ENCODE measurements at places on chromosomes 6 and 20.
A peak's percentile ranks its signal among the peaks of the same experiment; 100 is the strongest.

DNA sequence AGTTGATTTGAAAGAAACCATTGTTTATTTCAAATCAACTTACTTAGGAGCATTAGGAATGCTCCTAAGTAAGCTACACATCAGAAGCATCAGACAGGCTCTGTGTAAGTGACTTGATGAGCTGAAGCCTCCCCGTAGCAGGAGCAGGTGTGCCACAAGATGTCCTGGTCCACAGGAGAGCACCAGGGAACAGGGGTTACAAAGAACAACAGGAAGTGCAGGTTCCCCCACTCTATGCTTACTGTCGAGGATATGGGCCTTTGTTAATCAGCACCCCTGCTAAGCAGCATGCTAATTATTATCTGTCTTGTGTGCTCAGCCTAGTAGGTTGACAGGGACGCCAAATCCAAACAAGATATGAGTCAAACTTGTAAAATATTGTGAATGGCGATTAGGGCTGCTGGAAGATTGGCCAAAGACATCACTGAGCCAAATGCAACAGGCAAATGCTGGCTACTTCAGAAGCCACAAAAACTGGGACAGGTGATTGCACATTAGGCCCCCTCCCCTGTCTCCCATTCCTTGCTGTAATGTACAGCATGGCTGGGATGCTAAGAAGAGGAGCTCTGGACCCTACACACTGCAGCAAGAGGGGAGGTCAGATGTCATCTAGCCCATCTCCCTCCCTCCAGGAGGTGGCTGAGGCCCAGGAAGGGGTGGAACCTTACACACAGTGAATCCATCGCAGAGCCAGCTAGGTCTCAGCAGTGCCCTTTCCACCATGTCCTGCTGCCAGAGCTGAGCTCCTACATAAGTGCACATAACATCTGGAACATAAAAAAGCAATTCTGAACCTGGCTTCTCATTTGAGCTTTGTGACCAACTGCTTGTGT is 939 bp downstream of the TGM3 start:
- DNase-seq: no peak

DNA sequence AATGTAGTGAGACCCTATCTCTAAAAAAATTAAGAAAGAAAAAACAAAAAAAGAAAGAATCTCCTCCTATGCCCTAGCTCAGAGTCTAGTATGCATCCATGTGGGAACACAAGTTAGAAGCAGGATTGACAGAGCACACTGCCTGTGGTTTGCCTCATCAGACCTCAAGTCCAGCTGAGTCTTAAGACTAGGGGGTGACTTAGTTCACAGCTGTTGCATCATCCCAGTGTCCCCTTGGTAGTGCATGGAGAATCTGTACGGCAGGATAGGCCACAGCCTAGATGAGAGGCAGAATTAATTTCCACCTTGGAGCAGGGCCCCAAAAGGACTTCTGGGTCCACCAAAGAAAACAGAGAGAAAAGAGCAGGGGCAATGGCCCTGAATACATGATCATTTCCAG is 13.7 kb downstream of the PNPLA1 start:
- no peak for DNase-seq

DNA sequence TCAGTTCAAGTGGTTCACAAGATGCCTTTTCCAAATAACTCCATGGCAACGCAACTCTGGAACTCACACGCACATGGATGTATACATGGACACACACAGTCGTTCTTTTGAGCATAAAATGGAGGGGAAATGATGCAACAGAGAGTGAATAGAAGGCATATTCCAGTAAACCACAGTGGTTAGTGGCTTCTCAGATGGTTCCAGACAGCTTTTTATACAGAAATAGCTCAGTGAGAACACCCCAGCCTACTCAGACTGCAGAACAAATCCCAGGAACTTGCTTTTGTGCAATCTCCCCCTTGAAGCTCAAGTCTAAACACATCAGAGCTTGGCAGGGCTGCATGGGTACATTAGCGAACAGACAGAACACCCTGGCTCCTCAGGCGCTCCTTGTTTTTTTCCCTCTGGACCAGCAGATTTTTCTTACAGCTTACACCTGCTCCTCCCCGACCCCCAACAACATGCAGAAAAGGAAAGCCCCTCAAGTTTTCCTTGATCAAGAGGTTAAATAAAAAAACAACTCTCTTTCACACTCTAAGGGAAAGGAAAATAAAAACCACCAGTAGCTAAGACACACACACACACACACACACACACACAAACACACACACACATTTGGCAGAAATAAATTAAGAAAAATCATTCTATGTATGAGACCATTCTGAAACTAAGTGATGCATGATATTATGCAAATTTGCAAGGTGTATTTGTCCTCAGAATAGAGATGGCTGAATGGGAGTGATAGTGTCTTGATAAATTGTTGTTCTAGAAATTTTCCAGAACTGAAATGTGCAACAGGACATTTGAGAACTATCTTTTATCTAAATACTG is 51.2 kb upstream of the RANBP9 start:
- DNase-seq: peak; percentile 86

DNA sequence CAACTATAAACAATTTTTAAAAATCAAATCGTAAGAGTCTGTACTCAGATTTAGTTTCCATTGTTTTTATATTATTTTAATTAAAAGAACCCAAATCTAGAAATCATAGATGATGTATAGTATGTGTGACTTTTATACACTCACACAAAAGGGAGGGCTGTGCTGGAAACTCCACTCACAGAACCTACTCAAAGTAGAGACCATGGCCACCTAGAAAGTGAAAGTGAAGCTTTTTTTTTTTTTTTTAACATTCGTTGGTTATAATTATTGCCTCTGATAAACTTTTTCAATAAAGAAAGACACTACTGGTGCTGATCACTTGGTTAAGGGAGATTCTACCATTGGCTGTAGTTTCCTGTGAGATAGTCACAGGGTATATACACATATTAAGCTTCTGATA is 37.9 kb upstream of the PRL start:
- DNase-seq: no peak

- no peak for DNase-seq
Observed at GRCh38 chr6:96784650-96785049, 52.6 kb downstream of the GPR63 start.

- no peak for DNase-seq
Observed at GRCh38 chr20:17699931-17700351, at the start of gene BANF2. BANF2 (plus strand) TSS chr20:17699966; CDS start chr20:17725026, 25,060 bp downstream.

- no peak for DNase-seq
Observed at GRCh38 chr6:53293691-53294090, 55.1 kb downstream of the ELOVL5 start.

DNA sequence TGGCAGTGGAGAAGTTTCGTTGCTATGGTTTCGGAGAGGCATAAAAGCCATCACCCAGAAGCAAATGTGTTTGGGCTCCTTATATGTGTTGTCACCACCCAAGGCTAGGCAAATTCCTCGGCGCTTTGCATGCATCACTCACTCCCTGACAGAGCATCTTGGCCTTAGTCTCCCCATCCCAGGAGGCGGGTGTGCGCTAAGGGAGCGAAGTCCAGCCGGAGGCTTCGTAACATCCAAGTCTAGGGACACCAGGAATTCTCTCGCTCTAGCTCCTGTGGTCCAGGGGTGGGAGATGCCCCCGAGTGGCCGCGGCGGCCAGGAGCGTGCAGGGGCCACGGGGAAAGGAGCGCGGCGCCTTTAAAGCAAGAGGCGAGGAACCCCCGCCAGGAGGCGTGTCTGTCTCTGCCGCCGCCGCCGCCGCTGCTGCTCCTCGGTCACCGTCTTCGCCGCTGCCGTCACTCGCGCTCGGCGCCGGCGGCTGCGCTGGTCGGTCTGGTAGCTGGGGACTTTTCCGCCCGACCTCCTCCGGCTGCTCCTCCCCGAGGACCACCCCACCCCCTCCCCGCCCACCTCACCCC is at the start of gene GRIK2:
TSS of gene GRIK2 (plus strand) at position 458 of the 578 bp plus-strand sequence.
- peak; percentile 76 for DNase-seq

- DNase-seq: no peak
Observed at GRCh38 chr20:17848249-17849048, 120.1 kb downstream of the SNX5 start.

- DNase-seq: no peak
Observed at GRCh38 chr6:157471895-157472686, 91.1 kb downstream of the ZDHHC14 start.

GRCh38 chr6:66662196-66662595 is 955.2 kb upstream of the EYS start:
- peak; percentile 56 for DNase-seq

DNA sequence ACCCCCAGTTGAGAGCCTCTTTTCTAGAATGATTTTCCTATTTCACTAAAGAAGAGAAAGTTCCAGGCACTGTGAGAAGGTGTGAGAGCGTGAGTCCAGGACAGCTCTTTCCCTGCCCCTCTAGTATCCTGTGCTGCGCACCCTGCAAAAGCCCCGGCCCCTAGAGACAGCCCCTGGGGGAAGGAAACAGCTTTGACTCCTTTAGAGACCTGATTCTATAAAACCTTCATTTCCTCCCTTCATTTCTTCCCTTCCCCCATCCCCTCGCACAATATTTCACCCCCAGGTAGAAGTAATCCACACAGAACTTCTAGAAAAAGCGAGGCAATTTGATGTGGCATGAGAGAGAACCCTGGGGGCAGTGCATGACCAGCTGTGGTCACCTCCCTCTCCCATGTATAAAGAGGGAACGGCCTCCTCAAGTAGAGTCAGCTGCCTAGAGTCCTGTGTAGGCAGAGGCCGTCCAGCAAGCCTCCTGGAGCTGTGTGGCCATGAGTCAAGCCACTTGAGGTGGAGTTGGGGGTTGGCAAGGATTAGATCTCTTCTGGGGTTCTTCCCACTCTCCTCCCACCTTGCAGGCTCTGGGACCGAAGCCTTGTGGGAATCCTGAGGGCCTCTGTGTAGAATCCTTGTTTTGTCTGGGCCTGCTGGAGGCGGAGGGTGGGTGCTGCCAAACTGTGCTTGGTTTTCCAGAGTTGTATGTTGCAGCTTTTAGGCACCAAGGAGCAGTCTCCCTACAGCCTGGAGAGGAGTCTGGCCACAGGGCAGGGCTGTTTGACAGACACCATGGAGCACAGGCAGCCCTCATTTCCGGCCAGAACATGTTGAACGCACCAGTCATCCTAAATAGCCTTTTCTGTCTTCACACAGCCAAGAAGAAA is 41.7 kb downstream of the CHMP4B start:
- DNase-seq: no peak

- no peak for DNase-seq
Observed at GRCh38 chr6:12586721-12587480, 129.7 kb upstream of the PHACTR1 start.

- no peak for DNase-seq
Observed at GRCh38 chr20:8150591-8150990, 18.5 kb downstream of the PLCB1 start.

- no peak for DNase-seq
Observed at GRCh38 chr6:75280131-75280855, 4.3 kb downstream of the TMEM30A start.

DNA sequence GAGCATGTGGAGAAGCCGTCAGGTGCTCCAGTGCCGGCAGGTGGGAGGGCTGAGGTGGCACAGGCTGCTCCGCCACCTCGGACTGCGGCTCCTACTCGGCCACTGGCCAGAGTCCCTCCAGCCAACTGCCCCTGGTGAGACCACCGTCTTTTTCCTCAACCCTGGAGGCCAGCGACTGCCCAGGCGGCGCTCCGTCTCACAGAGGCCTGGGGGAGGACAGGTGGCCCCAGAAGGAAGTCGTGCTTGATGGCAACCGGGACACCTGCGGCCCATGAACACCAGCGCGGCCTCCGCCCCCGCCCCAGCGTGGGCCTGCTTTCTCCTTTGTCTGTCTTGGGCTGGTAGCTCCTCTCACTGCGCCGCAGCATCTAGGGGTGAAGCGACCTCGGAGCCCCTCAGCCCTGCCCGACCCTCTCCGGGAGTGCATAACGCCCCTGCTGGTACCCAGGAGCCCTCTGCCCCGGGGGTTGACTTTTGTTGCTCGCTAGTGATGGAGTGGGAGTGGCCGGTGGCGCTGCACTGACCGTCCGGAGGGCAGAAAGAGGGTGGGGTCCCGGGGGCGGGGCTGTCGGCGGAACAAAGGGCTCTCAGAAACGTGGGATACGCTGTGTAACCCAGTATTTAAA is 706 bp upstream of the TUBB2B start:
- DNase-seq: no peak

DNA sequence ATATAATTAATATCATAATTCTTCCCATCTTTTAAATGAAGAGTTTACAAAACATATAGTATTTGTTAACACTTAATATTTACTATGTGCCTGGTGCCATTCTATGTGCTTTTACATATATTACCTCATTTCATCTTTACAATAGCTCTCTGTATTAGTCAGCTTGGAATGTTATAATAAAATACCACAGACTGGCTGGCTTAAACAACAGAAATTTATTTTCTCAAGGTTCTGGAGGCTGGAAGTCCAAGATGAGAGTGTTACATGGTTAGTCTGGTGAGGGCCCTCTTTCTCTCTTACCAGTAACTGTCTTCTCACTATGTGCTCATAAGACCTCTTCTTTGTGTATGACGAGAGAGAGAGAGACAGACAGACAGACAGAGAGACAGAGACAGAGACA is 110.2 kb downstream of the NKAIN2 start:
- DNase-seq: peak; percentile 2

DNA sequence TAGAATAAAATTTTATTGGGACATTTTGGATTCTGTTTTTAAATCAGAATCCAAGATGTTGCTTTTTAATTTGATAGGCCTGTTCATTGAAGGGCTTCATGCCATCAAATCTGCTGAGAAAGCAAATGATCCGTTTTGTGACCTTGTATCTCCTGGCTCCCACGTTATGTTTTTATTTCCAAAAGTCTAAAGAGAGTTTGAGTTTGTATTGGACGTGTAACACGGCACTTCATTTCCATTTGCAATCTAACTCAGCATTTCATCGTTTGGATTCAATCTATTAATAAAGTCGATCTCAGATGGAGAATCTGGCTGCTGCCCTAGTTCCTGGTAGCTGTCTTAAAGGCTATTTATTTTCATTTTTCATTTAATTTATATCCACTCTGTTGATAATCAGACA is 17.0 kb downstream of the KIF25 start:
- no peak for DNase-seq

- DNase-seq: no peak
Observed at GRCh38 chr6:105954148-105954547, 132.0 kb upstream of the PRDM1 start.

- DNase-seq: no peak
Observed at GRCh38 chr6:54959820-54960219, 113.2 kb downstream of the FAM83B start.

DNA sequence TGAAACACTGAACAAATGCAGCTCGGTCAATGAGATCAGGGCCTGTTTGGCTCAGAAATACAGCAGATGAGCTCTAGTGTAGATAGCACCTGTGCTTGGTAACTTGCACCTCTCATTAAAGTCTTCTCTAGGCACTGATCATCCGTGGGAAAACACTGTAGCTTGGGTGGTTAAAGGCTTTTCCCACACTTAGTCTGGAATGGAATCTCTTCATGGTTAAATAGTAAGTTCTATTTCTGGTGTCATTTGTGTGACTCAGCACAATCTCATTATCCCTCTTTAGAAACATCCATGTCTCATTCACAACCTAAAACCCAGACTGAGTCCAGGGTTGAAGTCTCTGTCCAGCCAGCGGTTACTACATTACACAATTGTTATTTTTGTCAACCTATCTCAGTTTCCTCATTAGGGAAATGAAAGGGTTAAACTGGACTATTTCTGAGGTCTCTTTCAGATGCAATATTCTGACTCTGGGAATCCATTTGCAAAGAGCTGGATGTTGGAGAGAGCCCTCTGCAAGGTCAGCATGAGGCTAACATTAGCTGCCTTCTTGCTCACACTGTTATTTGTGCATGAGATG is 125.0 kb downstream of the ZDHHC14 start:
- no peak for DNase-seq

All from foreskin fibroblast (primary cell).